ENCODE measurements at places on chromosomes 12 and 14.

DNA sequence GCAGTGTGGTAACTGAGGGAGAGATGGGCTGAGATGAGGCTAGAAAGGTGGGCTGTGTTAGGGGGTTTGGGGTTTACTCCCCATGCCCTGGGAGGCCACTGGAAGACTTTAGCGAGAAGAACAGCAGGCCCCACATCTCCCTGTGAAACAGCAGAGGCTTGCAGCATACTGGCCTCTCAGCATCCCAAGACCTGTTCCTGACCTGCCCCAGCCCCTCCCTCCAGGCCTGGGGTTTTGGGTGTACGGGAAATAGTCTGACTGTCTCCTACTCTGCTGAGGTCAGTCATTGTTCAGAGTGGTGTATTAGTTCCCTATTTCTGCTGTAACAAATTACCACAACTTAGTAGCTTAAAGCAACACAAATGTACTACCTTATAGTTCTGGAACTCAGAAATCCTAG is 103.5 kb upstream of the HIF1A start:
- no peak for DNase-seq

DNA sequence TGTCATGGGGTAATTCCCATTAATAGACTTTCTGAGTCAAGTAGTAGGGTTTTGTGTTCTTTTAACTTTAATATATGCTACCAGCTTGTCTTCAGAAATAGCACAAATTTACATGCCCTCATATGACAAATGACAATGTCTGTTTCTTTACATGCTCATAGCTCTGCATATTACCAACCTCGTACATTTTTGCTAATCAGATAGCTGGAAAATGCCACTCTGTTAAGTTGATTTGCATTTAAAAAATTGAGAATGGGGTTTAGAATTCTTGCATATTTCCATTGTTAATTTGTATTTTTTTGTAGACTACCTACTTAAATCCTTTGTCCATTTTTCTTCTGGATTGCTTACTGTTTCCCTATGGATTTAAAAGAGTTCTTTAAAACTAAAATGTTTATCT is 31.2 kb downstream of the SERPINA1 start:
- no peak for DNase-seq

DNA sequence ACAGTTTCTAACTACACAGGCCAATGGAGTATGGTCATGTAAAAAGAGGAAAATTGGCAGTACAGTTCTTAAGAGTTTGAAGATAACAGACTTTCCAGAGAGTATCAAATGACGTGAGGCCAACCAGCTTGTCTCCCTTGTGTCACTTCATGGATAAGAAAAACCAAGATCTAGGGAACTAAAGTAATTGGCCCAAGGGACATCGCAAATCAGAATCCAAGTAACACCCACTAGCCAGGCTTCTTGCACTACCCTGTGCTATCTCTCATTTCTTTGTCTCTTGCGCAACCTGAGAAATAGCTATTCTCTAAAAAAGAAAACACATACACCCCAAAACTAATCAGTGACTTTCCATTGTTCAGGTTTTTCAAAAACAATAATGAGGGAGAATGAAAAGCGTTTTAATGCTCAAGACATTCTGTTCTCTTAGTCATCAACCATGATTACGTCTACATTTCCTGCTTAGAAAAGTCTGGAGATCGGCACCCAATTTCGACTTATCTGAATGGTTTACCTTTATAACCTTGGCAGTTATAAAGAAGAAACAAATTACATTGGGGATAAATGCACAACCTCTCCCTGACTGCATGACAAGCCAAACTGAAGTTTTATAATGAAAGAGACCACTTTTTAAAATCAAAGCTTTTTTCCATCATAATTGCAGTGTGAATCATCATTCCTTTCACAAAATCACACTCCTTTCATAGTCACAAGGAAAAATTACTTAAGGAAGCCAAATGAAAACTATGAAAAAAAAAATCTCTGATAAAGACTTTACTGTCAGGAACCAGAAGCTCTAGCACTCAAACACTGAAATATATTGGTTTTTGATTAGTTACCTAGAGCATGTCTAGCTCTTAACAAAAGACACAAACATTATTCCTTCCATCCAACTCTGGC is 42.1 kb downstream of the TMTC1 start:
- DNase-seq, result no peak

DNA sequence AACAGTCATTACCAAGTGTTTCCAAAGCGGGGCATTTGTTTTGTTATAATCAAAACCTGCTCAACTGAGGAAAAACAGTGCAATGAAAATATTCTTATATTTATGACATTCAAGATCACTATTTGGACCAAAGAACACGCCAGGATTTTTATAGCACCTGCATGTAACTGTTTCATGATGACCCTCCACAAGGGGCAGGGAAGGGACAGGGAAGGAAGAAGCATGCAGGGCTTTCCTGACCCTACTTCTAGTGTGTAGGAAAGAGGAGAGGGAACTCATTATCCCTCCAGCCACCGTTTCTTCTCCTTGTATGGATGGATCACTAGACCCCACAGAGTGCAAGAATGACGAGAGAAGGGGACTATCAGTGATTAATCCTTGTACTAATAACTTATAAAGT is 49.4 kb downstream of the SPPL3 start:
- DNase-seq, result no peak

DNA sequence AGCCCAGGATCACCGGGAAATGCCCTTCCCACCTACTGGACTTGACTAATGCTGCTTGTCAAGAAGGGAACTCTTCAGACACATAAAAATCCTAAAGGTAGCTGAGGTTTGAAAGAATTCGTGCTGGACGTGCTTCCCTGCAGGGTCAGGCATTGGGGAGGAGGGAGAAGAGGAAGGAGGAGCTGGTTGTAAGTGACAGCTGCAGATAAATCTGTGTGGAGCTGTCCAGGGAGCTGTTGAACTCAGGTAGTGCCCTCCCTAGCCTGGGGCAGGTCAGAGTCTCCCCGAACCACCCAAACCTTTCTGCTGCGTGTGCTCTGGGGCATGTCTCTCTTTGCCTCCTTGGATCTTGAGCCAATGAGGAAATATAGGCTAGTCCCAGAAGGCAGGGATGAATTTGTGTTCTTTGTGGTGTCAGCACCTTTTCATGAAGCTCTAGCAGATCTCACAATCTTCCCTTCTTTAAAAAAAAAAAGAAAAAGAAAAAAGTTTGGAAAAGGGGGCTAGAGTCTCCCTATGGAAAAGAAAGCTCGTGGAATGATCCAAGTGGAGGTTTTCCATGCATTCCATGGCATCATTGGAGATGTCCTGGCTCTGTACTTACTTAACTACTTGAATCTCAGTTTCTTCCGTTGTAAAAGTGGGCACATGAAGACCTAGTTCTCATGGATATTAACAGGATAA is 23.6 kb upstream of the FOS start:
- no peak for DNase-seq

DNA sequence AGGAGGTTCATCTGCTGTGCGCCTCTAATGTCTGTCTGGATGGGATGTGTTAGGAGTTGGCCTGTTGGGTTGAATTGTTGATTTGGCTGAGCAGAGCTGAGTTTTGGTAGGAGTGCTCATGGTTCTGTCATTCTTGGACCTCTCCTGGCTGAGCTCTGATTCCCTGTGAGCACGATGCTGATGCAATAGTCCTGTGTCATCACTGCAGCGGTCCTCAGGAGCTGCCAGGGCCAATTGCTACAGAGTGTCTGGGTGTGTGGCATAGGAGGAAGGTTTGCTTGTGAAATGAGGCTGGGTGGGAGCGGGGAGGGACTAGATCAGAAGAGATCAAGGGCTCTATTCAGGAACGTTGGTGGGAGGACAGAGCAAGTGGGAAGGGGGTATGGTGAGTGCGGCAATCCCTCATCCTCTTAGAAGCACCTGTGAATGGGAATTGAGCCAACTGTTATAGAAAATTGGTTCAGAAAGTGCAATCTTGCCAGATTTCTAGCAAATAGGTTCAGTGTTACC is 21.2 kb downstream of the PEX5 start:
- no peak for DNase-seq

DNA sequence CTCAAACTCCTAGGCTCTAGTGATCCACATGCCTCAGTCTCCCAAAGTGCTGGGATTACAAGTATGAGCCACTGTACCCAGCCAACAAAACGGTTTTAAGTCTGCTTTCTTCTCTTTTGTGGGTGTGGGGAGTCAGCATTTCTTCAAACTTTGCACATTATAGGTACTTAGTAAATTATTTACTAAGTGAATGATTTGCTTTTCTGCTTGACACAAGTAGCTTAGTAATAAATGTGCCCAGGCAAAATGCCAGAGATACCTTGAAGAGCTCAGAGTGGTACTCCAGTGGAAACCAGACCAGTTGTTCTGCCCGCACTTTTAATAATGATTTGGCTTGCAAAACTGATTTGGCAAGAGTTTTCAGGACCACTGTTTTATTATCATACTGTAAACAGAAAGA is 15.0 kb downstream of the DEPDC4 start:
- DNase-seq, result no peak

DNA sequence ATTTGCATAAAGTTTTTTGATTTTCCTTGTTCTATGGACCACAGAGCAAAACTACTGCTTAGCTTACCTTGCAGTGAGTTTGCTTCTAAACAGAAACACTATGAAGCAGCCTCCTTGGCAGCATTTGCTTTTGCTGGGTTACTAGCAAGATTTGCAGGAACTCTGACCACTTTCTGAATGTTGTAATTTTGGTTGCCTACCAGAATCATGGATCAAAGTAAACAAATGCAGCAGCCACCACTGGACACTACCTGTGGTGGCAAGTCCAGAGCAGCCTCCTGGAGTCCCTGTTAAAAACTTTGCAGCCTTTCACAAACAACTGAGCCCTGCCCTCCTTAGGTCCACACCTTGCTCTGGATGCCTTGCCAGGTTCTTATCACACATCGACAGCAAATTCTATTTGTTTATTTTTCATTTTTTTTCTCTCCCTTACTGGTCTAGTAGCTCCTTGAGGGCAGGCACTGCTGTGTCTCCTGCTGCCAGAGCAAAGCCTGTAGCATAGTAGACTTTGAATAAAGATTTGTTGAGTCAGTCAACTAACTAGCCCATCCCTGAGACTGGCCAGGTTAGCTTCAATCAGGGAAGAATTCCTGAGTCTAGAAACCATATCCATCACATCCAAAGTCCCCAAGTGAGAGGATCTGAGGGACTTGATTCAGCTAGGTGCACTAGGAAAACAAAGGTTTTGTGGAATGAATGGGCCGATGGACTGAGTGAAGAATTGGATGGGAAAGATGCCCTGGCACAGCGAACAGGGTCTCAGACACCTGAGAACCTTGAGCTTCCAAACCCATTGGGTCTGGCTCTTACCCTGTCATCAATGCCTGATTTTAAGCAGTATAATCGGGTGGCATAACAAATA is 5.7 kb downstream of the TTC6 start:
- no peak for DNase-seq

- DNase-seq, result no peak
These were observed 81.3 kb upstream of the PRMT8 start for GRCh38 chr12:3409662-3410061.

DNA sequence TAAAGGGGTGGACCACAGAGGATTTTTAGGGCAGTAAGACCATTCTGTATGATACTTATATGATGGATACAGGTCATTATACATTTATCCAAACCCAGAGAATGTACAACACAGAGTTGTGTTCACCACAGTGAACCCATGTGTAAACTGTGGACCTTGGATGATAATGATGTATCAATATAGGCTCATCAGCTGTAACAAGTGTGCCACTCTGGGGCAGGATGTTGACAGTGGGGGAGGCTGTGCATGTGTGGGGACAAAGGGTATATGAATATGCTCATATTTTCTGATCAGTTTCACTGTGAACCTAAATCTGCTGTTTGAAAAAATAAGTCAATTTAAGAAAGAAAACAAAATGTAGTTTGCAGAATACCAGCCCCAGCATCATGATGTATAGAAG is 14.2 kb upstream of the OS9 start:
- DNase-seq, result no peak

DNA sequence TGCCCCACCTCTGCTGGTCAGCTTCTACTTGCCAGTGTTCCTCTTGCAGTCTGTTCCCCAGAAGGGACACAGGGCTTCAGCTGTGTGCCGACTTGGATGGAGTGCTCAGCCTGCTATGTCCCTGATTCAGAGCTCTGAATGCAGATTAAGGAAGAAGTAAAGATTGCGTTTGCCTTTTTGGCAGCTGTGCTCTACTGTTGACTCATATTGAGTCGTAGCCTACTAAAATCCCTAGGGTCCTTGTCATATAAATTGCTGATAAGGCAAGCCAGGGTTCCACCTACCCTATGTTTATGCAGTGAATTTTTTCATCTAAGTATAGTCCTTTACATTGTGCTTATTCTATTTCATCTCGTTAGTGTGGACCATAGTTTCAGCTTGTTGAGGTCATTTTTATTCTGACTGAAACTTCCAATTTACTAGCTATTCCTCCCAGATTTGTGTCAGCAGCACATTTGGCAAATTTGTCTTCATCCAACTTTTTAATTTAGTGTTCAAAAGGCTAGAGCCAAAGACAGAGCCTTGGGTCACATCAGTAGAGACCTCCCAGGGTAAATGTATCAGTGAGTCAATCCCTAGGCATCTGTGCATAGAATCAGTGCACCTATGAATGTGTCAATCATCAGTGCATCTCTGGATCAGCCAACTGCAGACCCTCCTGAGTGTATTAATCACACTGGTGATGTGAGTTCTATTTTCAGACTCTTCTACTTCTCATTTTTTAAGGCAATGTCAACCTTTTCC is 31.9 kb downstream of the CACNA1C start:
- no peak for DNase-seq

- no peak for DNase-seq
These were observed 3.9 kb downstream of the BLTP3B start for GRCh38 chr12:100138803-100139098.

DNA sequence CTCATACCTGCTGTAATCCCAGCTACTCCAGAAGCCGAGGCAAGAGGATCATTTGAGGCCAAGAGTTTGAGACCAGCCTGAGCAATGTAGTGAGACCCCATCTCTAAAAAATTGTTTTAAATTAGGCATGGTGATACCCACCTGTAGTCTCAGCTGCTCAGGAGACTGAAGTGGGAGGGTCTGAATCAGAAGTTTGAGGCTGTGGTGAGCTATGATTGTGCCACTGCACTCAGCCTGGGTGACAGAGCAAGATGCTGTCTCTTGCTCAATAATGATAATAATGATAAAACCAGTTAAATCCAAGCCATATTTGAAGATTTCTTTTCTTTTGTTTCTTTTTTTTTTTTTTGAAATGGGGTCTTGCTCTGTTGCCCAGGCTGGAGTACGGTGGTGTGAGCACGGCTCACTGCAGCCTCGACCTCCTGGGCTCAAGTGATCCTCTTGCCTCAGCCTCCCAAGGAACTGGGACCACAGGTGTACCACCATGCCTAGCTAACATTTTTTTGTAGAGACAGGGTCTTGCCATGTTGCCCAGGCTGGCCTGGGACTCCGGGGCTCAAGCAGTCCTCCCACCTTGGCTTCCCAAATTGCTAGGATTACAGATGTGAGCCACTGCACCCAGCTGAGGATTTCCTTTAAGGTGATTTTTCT is 12.8 kb downstream of the PSMA6 start:
- DNase-seq, result no peak

DNA sequence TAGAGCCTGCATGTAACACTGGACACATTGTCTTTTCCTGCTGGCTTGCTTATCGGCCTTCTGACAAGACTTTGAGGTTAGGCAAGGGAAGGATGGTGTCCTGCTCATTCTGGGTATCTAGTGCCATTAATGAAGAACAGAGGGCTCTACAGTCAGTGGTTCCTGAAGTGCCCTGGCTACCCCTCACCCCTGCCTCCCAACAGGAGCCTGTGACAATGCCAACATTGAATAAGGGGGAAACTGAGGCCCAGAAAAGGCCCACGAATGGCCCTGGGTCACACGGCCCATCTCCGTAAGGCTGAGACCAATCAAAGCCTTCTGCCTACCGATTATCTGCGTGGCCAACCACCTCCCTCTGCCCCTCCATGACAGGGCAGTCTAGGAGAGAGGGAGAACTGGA is 2.1 kb downstream of the IFI27L2 start:
- no peak for DNase-seq

- no peak for DNase-seq
These were observed 41.7 kb upstream of the LTA4H start for GRCh38 chr12:96077081-96077480.
